ENCODE measurements at places on chromosomes 2 and 18.

GRCh38 chr2:198322275-198322674 is 517.9 kb downstream of the PLCL1 start:
- no peak for DNase-seq

GRCh38 chr2:162734287-162734686 is 104.3 kb downstream of the KCNH7 start:
- DNase-seq, result no peak

DNA sequence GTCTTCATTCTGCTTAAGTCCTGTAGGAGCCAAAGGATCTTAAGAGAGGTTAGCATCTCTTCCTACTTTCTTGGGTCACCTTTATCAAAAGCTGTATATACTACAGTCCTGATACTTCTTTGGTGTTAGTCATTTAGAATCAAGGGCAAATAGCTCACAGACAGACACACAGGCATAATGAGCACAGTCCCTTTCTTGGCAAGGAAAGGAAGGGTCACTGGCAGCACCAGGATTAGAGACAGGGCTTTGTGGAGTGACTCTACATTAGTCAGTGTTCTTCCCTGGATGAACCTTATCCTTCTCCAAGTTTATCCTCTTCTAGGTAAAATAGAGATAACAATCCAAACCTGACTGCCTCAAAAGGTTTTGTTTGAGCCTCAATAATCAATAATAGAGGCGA is 40.0 kb upstream of the NCKAP5 start:
- DNase-seq, result no peak

DNA sequence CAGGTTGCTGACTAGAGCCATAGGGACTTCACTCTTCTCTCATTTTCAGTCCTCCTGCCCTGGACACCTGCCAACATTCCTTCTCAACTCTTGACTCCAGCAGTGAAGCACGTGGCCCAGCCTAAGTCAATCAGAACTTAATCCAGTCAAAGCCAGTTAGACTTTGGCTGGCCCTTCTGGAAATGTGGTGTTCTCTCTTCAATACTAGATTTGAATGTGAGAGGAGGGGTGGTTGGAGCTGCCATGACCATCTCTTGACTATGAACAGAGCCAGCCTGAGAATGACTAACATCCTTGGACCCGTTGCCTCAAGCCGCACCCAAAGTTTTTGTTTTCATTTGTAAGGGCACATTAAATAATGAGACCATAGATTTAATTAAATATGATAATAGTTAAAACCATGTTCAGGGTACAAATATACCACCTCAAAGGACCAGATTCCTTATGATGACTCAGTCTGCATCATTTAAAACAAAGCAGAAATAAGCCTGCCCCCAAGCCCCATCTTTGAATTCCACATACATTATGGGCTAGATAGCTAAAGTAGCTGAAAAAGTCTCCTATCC is 49.7 kb upstream of the RASGRP3 start:
- no peak for DNase-seq

DNA sequence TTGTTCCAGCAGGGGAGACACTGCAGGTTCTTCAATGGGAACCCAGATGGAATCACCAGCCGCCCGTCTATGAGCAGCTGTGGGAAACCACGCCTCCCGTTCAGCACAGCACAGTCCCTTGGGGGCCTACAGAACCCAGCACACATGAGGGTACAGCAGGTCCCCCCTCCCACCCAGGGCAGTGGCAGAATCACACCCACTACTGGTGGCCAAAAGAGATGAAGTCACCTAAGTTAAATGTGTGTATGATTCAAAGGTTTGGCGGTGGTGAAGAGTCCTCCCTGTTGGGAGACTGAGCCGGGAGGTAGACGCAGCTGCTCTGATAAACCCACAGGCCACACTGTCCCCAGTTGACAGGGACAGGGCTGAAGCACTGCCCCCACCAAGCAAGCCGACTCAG is 44.3 kb downstream of the L3MBTL4 start:
- no peak for DNase-seq

GRCh38 chr2:18045230-18045629 is 166.8 kb downstream of the KCNS3 start:
- no peak for DNase-seq
